CD4-positive, alpha-beta memory T cell (primary cell): ENCODE measurements at places on chromosomes 7 and 10. TPM values are rescaled to one million over a fixed set of nuclear protein-coding genes. Genes with fewer than 3 reads are reported as not detected.

- no peak for DNase-seq
These were observed 14.8 kb downstream of the CCL24 start for GRCh38 chr7:75798770-75799169.

DNA sequence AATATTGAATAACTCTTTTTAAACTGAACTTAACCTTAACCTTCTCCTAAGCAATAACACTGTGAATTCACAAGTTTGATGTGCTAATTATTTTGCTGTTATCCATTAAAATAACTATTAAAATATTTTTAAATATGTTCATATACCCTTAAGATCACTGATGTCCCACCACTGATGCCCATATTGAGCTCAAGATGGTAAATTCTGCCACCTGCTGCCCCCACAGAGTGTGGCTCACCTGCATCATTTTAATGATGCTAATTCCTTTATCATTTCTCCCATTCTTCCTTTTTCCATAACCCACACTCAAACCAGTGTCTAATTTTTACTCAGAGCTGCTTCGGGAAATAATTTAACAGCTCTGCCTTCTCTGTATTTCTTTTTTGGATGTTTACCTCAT lies 82.3 kb upstream of the ARID5B start:
- no peak for DNase-seq

DNA sequence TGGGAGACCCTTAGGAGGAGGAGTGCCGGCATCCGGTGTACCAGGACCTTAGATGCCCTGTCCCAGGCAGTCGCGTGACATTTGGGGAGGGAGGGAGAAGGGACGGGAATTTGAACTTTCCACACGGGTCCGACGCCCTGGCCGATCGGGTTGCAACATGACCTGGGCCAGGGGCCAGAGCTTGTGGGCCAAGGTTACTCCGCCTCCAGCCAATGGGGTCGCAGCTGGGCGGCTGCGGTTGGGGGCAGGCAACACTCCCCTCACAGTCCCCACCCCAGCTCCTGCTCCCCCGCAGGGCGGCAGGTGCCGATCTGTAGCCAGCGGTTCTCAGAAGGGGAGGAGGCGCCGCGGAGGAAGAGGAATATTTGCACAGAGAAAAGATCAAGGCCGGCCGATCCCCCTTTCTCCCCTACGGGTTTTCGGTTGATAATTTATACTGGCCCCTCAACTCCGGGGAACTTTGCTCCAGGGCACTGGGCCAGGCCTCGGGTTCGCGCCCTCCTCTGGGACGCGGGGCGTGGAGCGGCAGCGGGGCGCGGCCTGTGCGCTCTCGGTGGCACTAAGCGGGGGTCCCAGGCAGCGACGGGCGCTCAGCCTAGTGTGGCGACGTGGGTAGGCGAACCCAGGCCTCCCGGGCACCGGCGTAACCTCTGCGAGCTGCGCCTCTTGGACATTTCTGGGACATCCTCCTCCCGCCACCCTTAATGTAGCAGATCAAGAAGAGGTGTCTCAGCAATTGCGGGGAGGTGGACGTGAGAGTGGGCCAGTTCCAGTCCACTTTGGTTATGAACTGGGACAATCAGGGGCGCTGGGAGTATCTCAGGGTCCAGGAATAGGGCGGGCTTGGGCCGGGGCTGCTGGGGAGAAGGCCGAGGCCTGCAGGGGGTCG lies 1.2 kb downstream of the MLXIPL start:
- DNase-seq, result no peak

DNA sequence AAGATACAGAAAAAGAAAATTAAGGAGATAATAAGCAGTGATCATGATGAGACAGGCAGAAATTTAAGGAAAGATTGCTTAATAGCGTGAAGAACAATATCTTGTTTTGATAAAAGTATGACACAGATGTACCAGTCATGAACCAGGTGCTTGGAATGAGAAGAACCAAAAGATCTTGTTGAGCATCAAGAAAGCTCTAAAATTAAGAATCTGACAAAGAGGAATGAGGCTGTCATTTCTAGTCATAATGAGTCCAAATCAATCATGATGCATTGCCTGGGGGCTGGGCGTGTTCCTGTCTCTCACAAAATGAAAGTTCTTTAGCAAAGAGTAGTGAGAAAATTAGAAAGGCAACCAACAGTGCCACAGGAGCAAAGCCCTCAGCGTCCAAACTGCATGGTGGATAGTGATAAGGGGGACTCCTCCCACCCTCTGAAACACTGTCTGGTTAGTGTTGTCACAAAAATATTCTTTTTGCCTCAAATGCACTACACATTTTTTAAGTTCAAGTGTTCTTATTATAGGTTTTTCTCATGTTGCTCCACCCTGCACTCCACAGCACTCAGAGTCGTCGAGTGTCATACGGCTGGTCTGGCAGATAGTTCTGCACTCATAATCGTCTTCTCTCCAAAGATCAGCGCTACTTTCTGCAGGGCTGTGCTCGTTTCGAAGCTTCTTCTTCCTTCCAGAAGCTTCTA lies 439.6 kb downstream of the TNS3 start:
- DNase-seq, result no peak

The TAX1BP1 gene
- 109 TPM for total RNA-seq

- no peak for DNase-seq
These were observed 10.9 kb downstream of the CDCA7L start for GRCh38 chr7:21934808-21935207.

DNA sequence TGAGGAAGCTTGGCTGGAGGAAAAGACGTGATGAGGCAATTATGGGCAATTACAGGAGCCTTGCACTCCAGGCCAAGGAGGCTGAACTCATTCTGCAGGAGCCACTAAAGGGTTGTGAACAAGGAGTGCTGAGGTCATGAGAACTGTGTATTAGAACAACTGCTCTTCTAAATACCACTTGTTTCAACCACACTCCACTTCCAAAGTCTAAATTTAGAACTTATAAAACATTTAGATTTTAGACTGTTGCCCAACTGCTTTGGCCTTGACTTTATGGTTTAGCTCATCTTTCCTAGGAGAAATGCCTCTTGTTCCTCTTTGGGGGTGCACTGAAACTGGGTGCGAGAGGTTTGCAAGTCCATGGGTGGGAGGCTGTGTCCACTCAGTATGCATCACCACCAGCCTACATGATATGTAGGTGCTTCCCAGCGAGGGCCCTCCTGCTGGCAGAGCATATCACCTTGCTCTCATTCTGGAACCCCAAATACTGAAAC lies 199.7 kb upstream of the AOAH start:
- DNase-seq, result no peak

The C10orf62 gene
- not detected for total RNA-seq

The SEMA3E gene
- total RNA-seq, result not detected
